ENCODE measurements at places on chromosomes 3 and 15. TPM values are rescaled to one million over a fixed set of nuclear protein-coding genes. Genes with fewer than 3 reads are reported as not detected.

DUOX1 gene
- total RNA-seq = not detected

SPPL2A gene
- total RNA-seq = 67.5 TPM

FBXL22 gene
- 0.20 TPM for total RNA-seq

IL20RB gene
- total RNA-seq = 0.79 TPM

C3orf20 gene
- total RNA-seq = not detected

GP9 gene
- total RNA-seq = not detected

All from lung microvascular endothelial cell (primary cell).